ENCODE measurements at places on chromosomes 11 and 22.
A peak's percentile ranks its signal among the peaks of the same experiment; 100 is the strongest.

DNA sequence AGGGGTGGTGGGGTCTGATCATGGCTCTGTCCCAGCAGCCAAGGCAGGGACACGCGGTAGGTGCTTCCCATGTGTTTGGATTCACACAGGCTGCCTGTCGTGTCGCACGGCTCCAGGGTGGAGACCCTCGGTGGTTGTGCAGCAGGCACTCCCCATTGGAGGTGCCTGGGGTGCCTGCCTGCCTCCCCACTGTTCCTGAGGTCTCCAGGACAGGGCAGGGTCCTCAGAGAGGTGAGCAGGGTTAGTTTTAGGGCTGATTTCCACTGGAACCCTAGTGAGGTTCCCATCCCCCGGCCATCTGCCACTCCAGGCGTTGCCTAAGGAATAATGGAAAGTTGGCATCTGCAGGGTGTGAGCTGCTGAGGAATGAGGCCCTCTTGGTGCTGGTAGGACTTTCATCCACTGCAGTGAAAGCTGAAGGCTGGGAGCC is 32.3 kb downstream of the OSBPL5 start:
- no peak for DNase-seq

GRCh38 chr11:70174547-70175235 is 28.4 kb upstream of the FADD start:
- no peak for DNase-seq

DNA sequence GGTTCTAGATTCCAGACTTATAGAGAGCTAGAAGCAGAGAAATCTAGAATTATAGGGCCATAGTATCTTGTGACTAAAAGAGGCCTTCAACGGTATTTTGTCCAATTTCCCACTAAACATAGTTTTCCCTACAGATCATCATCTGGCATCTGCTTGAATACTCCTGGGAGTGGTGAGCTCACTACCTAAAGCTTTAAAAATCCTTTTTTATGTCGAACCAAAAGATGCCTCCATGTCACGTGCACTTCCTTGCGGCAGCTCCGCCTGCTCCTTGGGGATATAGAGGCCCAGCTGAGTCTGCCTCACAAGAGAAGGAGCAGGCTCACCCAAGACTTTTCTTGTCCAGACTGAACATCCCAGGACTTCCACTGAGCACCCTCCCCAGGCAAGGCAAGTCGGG is 4.3 kb upstream of the MB start:
- DNase-seq: no peak

GRCh38 chr11:133919330-133920108 is 37.2 kb downstream of the IGSF9B start:
- no peak for DNase-seq

- no peak for DNase-seq
Measured at GRCh38 chr11:130592056-130592455, 143.6 kb downstream of the ADAMTS15 start.

DNA sequence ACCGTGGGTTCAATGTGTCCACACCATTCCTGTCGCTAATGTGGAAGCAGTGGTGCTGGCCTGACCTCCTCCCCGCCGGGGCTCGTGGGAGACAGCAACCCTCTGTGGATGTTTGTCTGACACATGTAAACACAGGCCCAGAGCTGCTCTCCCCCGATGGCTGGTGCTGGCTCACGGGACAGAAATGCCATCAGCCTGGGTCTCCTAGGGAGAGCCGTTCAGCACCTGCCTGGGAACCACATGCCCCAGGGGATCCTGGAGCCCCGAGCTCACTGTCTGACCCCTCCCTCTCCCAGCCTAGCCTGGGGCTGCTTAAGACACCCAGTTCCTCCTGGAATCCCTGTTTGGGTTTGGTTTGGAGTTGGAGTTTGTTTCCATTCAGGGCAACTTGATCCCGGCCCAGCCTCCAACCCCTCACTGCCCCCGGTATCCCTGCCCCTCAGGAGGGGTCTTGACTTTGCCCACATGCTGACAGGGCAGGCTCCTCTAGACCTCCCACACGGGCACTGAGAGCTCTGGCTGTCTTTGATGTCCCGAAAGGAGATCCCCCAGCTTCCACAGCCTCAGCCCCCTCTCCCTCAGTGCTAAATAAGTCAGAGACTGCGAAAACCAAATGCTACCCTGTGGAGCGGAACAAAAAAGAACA is 50.9 kb upstream of the WNT11 start:
- no peak for DNase-seq

DNA sequence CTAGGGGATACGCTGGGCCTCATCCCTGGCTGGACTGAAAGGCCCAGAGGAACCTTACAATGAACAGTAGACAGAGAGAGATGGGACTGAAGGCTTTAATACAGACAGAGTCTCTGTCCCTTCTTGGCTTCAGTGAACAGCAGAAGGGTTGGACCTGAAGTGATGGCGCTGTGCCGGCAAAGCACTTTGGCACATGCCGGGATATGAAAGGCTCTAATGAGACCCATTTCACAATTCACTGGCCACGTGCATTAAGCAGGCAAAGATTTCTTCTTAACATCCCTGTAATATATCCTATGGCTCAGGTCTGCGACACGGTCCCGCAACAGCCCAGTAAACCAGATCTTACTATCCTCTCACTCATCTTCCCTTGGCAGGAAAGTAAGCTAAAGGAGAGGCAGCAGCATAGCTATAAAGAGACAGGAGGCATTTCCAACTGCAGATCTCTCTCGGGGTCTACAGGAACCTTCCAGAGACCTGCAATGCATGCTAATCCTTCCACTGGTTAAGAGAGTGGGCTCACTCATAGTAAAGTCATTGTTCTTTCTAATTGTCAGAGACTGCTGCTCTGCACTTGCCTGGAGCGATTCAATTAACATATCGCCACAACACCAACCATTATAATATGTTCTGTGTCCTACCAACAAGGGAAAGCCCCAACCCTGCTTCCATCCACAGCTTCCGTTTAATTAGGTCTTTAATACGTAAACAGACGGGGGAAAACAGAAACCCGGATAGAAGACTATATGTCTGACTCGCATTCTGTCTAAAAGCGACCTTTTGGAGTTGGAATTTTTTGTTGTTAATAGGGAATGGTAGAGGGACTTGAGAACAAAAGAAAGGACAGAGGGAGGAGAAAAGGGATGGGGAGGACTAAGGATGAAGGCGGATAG is 1179.0 kb downstream of the LRRC4C start:
- peak; percentile 89 for DNase-seq

DNA sequence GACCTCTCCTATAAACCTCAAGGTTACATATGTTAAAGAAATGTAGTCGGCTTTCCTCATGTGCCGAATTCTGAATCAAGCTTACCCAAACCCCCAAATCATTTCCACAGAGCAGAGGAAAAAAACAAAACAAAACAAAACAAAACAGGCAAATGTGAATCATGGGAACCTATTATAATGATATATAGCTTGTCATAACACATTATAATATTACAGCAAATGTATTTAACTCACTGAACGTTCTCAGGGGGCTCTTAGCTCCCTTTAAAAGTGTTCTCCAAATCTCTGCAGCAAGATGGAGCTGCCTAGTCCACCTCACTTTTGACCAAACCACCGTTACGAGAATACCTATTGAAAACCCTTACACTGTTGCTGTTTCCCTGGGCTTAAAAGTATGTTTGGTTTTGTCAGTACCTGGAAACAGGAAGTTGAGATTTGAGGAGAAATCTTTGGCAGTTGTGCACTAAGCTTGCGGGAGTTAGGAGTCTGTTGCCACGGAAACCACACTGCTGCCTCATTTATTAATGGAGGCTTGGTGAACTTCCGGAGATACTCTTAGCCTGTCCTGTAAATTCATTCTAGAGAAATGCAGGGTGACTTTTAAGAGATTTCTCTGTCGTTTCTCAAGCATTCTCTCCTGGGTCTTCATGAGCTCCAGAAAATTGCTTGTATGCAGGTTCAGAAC is 167.0 kb upstream of the RASSF10 start:
- peak; percentile 31 for DNase-seq

- DNase-seq: no peak
Measured at GRCh38 chr11:76135491-76135890, 70.8 kb downstream of the WNT11 start.

- DNase-seq: no peak
Measured at GRCh38 chr11:66491315-66491935, 11.2 kb downstream of the DPP3 start.

- DNase-seq: no peak
Measured at GRCh38 chr11:70476669-70477068, 78.3 kb downstream of the CTTN start.

DNA sequence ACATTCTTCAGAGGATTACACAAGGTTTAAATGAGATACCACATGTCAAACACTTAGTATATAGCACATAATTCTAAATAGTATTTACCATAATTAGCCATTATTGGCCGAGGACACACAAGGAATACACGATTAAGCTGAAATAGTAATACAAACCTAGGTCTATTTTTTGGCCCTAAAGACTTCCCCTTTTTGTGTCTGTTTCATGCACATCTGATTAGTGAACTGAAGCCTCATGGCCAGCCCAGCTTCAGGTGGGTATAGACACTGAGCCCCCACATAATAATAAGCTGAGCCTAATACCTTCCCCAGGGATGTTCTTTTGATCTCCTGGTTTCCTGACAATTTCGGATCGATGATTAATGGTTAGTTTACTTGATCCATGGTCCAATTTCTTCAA is 2.1 kb downstream of the GLYATL1B start:
- no peak for DNase-seq

- DNase-seq: no peak
Measured at GRCh38 chr22:30238661-30239487, 7.7 kb downstream of the LIF start.

- DNase-seq: no peak
Measured at GRCh38 chr22:27097933-27098332, 440.5 kb downstream of the MIAT start.

GRCh38 chr11:115439385-115439784 is 64.8 kb downstream of the CADM1 start:
- DNase-seq: no peak

- DNase-seq: no peak
Measured at GRCh38 chr11:64655941-64656601, 65.1 kb downstream of the SLC22A12 start.

- no peak for DNase-seq
Measured at GRCh38 chr22:42752912-42753311, 32.2 kb upstream of the A4GALT start.

DNA sequence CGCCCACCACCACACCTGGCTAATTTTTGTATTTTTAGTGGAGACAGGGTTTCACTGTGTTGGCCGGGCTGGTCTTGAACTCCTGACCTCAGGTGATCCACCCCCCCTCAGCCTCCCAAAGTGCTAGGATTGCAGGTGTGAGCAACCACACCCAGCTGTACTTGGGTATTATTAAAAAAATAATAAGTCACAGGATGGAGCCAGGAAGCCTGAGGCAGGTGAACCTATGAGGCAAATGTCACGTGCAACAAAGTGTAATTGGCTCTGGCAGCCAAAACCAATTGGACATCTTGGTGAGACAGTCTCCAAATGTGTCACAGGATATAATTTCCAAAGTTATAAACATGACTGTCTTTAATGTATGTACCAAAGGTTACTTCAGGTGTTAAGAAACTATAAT is 24.0 kb upstream of the MALAT1 start:
- no peak for DNase-seq

DNA sequence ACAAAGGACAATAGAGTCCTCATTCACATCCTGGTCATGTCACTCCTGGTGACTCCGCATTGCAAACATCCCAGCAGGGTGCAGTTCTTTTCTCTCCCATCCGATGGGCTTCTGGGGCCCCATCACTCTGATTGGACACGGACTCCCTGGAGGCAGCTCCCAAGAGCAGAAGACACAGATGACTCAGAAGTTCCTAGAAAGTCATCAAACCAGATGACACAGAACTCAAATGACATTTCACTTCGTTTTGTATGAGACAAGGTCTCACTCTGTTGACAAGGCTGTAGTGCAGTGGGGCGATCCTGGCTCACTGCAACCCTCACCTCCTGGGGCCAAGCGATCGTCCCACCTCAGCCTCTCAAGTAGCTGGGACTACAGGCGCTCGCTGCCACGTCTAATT is 33.2 kb downstream of the ZNF195 start:
- no peak for DNase-seq

DNA sequence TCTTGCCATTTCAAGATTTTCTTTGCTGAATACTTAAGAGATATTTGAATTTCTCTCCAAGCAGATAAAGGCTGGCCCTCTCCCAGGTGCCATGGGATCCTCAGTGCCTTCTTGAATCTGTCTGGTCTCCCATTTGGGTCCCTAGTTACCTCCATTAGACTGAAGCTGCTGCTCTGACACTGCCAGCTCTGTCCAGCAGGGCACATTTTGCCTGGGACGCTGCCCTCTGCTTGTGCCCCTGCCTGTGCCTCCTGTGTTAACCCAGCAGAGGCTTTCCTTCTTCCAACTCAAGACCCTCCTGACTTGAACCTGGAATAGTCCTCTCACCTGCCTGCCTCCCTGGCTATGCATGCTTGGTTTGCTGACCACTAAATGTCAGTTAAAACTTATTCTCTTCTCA is 406.3 kb downstream of the BUD13 start:
- DNase-seq: no peak

GRCh38 chr22:31489632-31490495 is at the start of gene EIF4ENIF1:
TSS of gene EIF4ENIF1 (minus strand) at chr22:31489842. CDS start at chr22:31488718, 1,124 bp downstream.
- DNase-seq: peak; percentile 91

DNA sequence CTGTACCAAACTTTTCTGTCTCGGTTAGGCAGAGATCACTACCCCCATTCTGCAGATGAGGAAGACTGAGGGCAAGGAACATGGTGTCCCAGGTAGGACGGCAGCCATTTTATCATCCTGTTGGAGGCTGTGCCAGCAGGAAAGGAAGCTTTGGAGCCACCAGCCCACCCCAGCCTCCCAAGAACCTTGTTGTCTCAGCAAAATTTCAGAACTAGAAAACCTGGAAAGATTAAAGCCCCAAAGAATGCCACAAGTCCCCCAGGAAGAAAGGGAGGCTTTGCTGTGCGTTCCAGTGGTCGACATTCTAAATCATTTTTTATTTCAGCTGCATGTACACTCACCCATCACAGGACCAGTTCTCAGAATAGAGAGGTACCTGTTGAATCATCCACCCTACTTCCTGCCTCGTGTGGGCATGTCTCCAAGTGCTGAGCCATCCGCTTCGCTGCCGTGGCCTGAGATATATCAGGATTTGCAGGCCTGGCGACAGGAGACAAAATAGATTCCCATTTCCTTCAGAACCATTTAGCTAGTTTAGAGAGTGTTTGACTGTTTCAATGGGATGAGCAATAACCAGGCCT is 13.0 kb upstream of the EIF3D start:
- DNase-seq: peak; percentile 56

- DNase-seq: peak; percentile 64
Measured at GRCh38 chr11:122796128-122796717, 42.1 kb upstream of the CRTAM start.

GRCh38 chr22:32700191-32700882 is 101.2 kb upstream of the TIMP3 start:
- no peak for DNase-seq

GRCh38 chr22:17785185-17786184 is 11.2 kb upstream of the BID start:
- DNase-seq: peak; percentile 76

DNA sequence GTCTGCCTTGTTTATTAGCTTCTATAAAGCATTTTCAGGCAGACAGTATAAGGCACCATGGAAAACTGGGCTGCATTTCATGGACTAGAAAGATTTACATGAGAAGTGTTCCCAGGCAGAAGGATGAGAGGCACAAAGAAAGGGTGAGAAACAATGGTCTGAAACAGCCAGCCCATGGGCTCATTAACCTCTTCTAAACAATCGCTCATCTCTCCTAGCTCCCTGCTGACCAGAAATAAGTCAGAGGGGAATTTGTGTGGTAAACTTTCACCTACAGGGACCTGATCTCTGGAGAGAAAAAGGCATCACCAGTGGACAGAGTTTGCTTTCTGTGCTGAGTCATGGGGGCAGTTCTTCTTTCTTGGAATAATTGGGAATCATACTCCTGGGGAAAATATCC is 51.8 kb upstream of the KIRREL3 start:
- no peak for DNase-seq

GRCh38 chr11:64687643-64688533 is 35.1 kb downstream of the NRXN2 start:
- no peak for DNase-seq

- no peak for DNase-seq
Measured at GRCh38 chr11:64718780-64719124, 4.2 kb downstream of the NRXN2 start.
